ENCODE measurements at places on chromosomes 2 and 18.

DNA sequence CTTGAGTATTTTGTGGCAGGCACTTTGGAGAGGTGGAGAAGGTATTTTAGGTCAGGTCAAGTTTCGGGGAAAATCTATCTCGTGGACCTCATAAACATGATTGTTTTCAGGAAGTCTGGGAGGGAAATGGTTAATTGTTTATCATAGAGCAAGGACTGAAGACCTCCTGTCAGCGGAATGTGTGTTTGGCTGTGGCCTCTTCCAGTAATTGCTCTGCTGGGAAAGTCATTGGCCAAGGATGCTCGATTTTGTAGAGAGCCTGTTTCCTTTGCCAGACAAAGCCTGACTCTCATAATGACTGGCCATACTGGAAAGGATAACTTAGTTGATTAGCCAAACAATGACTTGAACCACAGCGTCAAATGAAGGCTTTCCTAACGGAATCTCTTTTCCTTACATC is 30.0 kb downstream of the IL1R2 start:
- DNase-seq = no peak

GRCh38 chr2:71154798-71155197 is 24.4 kb downstream of the MPHOSPH10 start:
- no peak for DNase-seq

GRCh38 chr18:57728941-57729511 is 74.1 kb downstream of the ATP8B1 start:
- no peak for DNase-seq

DNA sequence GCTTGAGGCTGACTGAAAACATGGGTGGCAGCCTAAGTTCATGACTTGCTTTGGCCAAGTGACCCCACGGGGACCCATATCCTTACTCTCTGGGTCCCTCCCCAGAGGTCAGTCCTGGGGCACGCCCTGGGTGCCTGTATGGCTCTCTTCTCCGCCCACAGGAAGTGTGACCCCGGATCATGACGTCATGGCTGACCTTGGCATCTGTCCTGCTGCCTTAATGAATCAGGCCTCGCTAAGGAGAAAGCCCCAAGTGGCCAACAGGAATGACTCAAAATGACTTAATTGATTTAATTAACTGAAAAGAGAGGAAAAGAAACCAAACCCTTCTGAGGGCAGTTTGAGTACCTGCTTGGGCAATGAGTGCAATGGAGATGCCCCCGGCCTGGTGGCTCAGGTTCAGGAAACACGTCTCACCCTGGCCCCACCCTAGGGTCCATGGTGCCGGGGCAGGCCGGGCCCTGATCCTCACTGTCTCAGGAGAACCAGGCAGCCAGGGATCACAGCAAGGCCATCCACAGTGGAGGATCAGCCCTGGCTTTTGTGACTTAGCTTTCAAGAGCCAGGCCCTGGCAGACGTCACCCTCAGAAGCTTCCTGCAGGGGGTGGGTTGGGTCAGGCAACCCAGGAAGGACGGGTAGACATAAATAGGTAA is 112.0 kb downstream of the CYP26B1 start:
- no peak for DNase-seq

GRCh38 chr2:85468096-85468703 is 49.7 kb downstream of the SH2D6 start:
- DNase-seq = no peak

DNA sequence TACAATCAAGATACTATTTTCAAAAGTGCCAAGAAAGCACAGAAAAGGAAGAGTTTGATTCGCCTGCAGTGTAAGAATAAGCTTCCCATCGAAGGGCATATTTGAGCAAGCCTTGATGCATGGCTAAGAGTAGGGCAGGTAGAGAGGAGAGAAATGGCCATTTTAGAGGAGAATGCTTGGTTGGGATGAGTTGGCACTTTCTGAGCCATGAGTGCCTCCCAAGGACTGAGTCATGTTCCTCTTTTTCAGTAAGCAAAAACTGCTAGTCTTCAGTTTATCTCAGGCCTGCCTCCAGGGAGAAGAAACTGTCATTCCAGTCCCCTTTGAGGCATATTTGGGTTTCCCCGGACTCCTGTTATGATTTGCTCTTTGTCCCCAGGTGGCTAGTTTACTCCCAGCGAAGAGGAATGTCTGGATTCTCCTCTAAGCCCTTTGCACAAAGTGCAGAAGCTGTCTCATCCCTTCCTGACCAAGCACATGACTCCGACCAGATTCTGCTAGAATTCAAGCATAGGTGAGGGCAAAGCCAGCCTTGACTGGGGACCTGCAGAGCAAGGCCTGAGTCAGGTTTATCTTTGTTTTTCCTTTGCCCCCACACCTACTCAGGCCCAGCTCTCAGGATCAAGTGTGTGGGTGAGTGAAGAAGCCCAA is 115.2 kb downstream of the TTC32 start:
- DNase-seq = no peak

GRCh38 chr2:164754157-164755093 is 87.2 kb downstream of the COBLL1 start:
- DNase-seq = no peak

DNA sequence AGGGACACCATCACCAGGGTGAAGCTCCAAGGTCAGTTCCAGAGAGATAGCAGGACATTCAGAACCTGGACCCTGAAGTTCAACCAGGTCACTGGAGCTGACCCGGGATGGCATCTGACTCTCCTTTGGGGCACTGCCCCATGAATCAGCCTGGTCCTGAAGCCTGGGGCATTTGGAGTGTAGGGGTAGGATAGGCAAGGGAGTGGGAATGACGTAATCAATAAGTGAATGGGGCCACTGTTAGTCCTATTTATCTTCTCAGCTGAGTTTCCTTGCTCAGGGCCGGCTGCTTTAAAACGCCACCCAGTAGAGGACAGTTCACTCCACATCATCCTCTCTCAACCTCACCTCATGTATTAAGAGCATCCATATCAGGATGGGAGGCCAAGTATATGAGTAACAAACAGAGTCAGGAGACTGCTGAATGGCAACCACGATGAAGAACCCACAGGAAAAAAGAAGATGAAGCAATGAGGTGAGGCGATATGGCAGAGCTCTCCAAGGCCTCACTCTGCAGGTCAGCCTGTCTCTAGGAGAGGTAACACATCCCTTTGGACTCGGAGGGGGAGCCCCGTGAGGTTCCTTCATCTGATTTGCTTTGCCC is 1.8 kb upstream of the RFX8 start:
- DNase-seq = no peak

DNA sequence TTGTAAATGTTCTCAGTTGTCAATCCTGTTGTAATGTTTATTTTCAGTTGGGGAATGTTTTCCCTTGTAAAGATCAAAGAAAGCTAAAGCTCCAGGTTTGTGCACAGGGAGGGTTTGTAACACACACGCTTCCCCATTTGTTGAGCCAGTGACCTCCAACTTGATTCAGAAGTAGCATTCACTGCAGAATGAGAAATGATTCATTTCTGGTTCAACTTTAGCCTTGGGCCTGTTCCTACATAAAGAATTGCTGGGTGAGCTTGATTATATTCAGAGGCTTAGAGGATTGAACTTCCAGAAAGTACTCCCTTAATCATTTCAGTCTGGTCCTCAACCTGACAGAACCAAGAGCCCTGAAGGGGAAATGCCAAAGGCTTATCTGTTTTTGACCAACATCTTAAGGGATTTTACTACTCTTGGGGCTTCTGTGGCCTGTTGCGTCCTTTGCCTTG is 70.6 kb upstream of the CAVIN2 start:
- DNase-seq = no peak

GRCh38 chr2:236888794-236889780 is 196.6 kb upstream of the COPS8 start:
- DNase-seq = no peak

- DNase-seq = no peak
These were observed 1.2 kb downstream of the MBOAT2 start for GRCh38 chr2:9002313-9002636.

GRCh38 chr18:48138210-48138609 is 207.8 kb upstream of the SMAD2 start:
- DNase-seq = no peak

DNA sequence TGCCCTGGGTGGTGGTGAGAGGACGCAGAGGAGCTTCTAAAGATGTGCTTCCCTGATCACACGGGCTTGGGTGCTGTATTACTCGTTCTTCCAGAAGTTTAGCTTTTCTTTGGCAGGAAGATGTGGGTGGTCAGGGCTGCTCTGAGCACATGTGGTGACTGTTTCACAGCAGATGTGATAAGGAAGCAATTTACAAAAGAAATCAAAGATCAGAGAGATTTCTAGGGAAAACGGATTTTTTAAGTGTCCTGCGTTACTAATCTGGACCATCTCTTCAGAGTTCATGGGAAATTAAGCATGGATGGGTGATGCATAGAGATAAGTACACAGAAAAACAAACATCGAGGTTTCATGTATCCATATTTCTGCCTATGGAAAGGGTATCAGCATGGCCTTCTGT is 99.4 kb downstream of the WDSUB1 start:
- DNase-seq = no peak

DNA sequence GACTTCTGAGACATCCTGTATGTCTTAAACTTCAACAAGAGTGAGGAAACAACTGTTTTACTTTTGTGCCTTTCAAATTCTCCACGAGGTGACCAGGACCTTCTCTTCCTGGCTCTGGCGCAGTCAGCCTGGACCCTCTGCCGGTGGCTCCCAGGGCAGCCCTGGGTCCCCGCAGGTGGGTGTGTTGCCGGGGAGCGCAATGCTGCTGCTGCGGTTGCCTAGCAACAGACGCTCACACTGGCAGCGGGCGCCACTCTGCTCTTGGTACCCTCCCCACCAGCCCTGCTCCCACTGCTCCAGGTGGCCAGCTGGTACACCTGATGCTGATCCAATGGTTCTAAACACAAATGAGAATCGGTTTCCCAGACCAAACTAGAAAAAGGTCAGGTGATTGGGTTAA is 58.7 kb downstream of the GNAL start:
- DNase-seq = no peak

- no peak for DNase-seq
These were observed 318.7 kb downstream of the CYP26B1 start for GRCh38 chr2:71829008-71829407.

- no peak for DNase-seq
These were observed 142.7 kb upstream of the KYNU start for GRCh38 chr2:142734770-142735169.

GRCh38 chr2:144170179-144170578 is 349.7 kb downstream of the ZEB2 start:
- no peak for DNase-seq

- no peak for DNase-seq
These were observed 107.1 kb downstream of the NDUFA10 start for GRCh38 chr2:239917957-239918481.

GRCh38 chr2:238166391-238167343 is 7.9 kb downstream of the ERFE start:
- DNase-seq = no peak

- no peak for DNase-seq
These were observed 28.6 kb downstream of the TLK1 start for GRCh38 chr2:171132086-171132485.

GRCh38 chr18:38406607-38407006 is 841.0 kb upstream of the CELF4 start:
- DNase-seq = no peak

DNA sequence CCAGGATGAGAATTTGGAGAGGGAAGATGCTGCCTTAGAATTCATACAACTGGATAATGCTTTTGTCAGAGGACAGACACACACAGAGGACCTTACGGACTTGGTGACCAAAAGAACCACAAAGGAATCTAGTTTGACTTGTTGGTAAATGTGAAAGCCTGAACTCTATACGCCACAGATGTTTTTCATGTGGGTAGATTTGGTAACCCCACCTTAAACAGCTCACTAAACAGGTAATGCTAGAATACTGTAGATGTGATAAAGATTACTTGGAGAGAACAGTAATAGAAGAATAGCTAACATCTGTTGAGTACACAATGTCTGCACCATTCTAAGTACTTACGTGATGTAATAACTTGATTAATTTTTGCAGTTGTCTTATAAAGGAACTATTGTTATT is 24.1 kb downstream of the ANXA4 start:
- DNase-seq = no peak

DNA sequence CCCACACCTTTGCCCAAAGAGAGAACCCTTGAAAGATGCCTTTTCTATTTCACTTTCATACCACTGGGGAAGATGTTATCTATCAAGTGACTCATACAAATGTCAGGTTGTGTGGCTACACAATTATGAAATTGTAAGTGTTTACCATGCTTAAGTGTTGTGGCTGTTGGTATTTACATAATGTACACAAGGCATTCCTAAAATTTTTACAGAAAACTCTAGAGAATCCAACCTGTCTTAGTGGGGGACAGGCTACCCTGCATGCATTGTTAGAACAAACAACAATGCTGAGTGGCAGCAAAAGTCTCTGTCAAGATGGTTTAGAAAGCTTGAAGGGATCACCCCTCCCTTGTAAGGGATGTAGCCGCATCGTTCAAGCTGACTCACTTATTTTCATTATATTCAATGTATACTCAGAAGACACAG is 5.5 kb upstream of the MGAT4A start:
- no peak for DNase-seq

DNA sequence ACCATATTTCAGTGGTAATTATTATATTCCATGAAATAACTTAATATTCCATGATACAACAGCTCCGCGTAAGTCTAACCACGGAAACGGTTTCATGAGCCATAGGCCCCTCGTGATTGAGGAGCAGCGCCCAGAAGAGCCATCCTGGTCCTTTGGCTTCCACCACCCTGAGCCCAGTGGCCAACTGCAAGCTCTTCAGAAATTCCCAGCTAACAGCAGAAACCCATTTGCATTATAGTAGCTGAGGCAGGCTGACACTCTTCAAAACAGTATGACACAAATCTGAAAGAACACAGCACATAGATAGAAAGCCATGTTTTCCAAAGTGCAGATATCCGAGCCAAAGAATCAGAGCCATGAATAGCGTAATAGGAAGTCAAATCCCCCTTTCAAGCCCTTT is 120.9 kb upstream of the NFATC1 start:
- no peak for DNase-seq

DNA sequence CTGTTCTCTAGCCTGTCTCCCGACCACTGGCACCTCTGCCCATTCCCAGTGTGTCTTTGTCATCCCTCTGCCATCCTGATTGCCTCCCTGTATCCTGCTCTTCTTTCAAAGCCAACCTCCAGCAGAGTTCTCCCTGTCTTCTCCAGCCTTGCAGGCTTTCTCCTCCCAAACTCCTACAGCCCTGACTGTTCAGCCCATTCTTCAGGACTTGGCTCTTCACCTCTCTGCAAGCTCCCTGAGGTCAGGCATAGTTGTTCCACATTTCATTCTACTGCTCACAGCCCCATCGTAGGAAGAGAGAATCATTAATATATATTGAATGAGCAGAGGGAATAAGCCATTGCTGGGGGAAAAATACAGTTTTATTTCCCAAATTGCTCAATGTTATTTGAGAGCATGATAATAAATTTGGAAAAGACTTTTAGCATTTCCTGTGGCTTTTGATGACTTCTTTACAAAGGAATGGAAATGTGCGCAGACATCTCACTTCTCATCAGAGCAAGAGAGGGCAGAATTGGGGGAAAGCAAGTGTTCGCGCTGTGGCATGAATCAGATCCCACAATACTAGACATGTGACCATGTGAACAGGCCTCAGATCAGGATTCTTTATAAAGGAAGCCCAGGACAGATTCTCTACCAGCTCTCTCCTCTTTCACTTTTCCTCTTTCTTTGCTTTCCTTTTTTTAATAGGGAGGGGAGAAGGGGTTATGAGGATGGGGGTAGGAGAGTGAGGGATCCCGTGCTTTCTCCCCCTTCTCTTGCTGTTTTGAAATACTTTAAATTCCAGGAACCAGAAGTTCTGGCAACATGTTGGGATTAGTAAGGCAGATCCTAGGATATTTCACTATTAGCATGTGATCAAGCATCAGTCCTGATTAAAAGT is 37.4 kb downstream of the EPAS1 start:
- DNase-seq = no peak
